Stimulated activated CD8-positive, alpha-beta memory T cell treated with anti-CD3 and anti-CD28 coated beads, Interleukin-15, amount 100 ng/mL, for 4 hours (primary cell): ENCODE measurements at places on chromosomes 3 and 15.

DNA sequence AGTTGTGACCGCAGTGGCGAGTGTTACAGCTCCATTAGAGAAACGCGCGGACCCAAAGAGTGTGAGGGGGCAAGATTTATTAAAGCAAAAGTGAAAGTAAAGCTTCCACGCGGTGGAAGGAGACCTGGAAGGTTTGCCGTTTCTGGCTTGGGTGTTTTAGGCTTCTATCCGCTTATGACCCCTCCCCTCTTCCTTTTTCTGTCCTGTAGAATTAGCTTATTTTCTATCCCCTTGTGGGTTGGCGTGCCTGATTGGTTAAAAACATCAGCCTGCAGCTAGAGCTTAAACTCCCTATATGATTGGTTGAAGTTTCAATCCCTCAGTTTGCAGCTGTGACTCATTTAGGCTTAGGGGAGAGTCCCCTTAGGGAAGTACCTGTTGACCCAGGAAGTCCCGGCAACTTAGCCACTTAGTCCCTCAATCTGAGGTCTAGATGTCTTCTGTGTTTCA, 39.6 kb downstream of the C3orf38 start:
- no peak for DNase-seq

DNA sequence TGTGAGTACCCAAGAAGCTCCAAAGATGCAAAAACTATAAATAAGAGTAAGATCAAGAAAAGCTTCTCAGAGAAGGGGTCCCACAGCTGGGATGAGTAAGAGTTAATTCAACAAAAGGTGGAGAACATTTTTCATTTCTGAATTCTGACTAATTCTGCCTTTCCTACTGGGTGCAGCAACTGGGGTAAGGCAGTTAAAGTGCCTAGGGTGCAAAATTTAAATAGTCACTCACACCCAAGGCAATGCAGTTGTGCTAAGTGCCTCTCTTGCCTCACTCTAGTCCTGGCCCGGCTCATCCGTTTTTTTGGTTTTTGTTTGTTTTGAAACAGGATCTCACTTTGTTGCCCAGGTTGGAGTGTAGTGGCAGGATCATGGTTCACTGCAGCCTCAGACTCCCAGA, 240.2 kb downstream of the TP63 start:
- DNase-seq = no peak

DNA sequence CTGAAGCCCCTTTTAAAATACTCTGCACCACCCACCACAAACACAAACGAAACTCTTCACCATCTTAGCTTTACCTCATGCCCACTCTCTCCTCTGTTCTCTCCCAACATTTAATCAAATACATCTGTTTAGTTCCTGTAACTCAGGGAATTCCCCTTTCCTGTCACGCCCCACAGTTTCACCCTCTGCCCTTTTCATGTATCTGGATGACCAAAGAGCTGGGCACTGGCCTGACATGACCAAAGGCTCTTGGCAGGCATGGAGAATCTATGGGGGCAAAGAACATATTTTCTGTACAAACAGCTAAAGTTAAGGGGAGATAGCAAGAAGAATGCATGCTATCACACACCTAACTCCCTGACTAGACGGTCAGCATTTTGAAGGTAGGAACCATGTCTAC, 270.0 kb downstream of the TBL1XR1 start:
- no peak for DNase-seq

DNA sequence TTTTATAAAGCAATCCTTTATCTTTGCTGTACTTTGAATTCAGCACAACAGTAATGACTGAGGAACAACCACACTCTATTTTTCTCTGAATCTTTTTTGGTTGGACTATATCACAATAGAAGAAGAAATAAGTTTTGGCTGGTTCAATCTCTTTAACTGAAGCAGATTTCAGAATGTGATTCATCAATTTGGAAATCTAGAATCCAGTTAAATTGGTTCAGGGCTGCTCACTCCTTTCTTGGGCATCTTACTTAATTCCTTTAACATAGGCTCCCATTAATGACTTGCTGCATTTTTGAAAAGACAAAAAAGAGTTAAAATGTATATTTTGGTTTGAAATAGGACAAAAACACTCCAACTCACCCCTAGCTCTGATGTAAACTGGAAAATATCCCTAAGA, 688.3 kb upstream of the NECTIN3 start:
- DNase-seq = no peak

GRCh38 chr3:111073218-111073617, 1.6 kb downstream of the NECTIN3 start:
- no peak for DNase-seq

DNA sequence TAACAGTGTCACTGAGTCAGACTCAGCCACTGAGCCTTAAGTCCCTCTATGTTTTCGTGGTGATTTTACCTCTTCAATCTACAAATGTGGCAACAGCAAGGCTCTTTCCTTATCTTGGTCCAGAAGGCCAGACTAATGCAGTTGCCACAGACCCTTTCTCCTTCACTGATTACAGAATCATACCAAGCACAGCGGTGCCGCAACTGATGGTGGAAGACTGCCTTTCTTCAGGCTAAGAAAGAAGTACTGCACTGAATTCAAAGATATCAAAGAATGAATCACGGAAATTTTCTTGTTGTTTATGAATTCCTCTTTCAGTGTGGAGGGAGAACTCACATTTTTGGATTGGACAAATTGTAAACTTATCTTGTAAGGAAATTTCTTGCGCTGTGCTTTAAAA, 18.6 kb downstream of the DCP1A start:
- no peak for DNase-seq

- DNase-seq = no peak
These were observed 248.0 kb downstream of the THSD4 start for GRCh38 chr15:71362987-71363968.

GRCh38 chr3:132749786-132750185, 27.6 kb upstream of the NPHP3 start:
- no peak for DNase-seq

DNA sequence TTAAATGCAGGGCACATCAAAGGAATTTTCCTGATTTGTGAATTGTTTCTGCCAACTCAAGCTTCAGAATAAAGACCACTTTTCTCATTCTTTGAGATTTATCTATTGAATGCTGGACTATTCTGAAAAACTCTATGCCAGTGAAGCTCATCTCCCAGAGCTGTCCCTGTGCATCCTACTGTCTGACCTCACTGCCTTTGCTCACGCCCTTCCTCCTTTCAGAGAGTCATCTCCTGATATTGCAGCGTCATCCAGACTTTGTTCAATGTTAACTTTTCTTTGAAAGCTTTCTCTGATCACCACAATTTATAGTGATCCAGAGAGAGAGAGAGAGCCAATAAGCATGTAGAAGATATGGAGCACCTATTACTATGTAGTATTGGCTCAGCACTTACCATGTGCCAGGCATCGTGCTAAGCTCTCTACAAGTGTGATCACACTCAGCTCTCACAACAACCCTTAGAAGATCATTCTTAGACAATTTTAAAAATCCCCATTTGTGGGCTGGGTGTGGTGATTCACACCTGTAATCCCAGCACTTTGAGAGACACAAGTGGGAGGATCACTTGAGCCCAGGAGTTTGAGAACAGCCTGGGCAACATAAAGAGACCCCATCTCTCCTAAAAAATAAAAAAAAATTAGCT, 30.2 kb upstream of the TLE3 start:
- DNase-seq = no peak
